ENCODE measurements at places on chromosomes 3 and 15.

GRCh38 chr15:26864664-26865191 is 2.1 kb upstream of the GABRA5 start:
- no peak for DNase-seq

- no peak for DNase-seq
Observed at GRCh38 chr15:74425630-74426029, 8.1 kb downstream of the SEMA7A start.

DNA sequence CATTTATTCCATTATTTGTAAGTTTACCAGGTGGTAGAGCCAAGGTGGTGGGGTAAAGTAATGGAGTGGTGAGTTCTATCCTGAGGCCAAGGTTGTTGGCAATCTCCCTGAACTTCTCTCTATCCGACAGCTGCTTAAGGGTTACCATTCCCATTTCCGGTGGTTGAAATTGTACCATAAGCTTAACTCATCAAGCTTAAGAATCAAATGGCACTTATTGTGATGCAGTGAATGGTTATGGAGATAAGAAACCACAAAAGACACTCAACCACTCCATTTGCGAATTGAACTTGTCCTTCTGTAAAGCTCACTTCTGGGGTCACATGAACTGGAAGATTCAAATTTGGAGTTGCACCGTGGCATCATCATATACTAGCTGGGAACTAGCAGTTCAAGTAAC is 287.4 kb upstream of the SLCO3A1 start:
- DNase-seq, result no peak

GRCh38 chr15:59741274-59741906 is 52.3 kb upstream of the BNIP2 start:
- no peak for DNase-seq

DNA sequence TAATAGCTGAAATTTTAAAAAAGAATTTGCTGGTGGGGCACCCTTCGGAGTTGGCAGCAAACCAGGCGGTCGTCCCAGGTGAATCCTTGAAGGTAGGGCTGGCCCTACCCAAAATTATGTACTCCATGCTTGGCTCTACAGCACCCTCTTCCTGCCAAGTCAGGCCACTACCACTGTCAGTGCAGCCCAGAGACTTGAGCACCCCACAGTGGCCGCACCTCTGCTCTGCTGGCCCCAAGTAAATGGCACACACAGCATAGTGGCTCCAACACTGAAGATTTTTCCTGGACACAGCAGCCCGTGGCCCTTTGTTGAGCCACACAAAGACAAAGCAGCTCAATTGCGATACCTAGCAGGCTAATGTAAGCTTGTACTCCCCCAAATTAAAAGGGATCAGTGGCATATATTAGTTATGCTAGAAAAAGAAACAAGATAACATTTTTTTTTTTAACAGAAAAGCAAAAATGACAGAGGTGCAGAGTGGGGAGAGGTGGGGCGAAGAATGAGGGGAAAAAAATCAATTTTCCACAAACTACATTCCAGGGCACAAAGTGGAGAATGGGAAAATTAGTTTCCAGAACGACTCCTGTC is 250.5 kb downstream of the UACA start:
- DNase-seq, result no peak

Data from omental fat pad (tissue), 4 donors.